ENCODE measurements at places on chromosomes 12 and 14. TPM values are rescaled to one million over a fixed set of nuclear protein-coding genes. Genes with fewer than 3 reads are reported as not detected.

SLC25A47 gene
- total RNA-seq = 0.13 TPM

MIP gene
- total RNA-seq = not detected

GRCh38 chr12:108548954-108549521 lies 11.9 kb downstream of the SART3 start:
- H3K27me3 ChIP-seq = no peaks in the 10 kb centered on the region
- H3K4me1 ChIP-seq = no peaks in the 10 kb centered on the region
- peaks cover 28% of the 10 kb centered on the region for H3K36me3 ChIP-seq
- no peak overlapping the region for H3K27ac ChIP-seq
- DNase-seq = no peak
- H3K4me3 ChIP-seq = no peak overlapping the region

DNA sequence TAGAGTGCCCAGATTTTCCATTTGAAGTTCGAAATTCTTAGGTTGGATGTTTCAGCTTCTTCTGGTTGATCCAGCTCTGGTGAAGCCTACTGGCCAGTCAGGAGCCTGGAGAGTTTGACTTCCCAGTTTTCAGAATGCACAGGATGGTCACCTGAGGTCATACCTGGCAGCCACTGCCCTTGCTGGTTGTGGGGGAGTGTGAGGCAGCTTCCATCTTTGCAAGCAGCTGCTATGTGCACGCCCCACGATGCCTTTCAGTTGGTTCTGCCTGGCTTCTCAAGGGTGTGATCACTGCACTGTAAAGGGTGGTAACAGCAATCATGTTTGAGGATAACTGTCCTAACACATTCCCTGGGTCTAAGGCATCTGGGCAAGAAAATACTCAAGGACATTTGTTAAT lies 15.4 kb downstream of the CCDC92 start:
- H3K27ac ChIP-seq = no peak overlapping the region
- peaks cover 20% of the 10 kb centered on the region for H3K27me3 ChIP-seq
- no peaks in the 10 kb centered on the region for H3K4me1 ChIP-seq
- no peaks in the 10 kb centered on the region for H3K36me3 ChIP-seq
- no peak for DNase-seq

GRCh38 chr12:115325858-115326257 lies 641.9 kb upstream of the TBX3 start:
- no peak for DNase-seq
- no peaks in the 10 kb centered on the region for H3K4me1 ChIP-seq
- H3K27ac ChIP-seq = no peak overlapping the region
- no peaks in the 10 kb centered on the region for H3K36me3 ChIP-seq

GRCh38 chr14:29681316-29681715 lies 246.3 kb downstream of the PRKD1 start:
- no peaks in the 10 kb centered on the region for H3K36me3 ChIP-seq
- no peaks in the 10 kb centered on the region for H3K4me1 ChIP-seq
- DNase-seq = no peak
- no peak overlapping the region for H3K4me3 ChIP-seq

DNA sequence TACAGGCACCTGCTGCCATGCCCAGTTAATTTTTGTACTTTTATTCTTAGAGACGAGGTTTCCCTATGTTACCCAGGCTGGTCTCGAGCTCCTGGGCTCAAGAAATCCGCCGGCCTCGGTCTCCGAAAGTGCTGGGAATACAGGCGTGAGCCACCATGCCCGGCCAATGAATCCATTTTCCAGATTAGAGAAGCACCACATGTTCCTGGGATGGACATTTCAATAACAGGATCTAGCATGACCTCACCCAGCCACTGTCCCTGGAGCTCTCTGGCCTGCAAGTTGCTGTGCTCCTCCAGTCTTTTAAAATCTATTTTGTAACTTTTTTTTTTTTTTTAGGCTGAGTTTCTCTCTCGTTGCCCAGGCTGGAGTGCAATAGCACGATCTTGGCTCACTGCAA lies 2.2 kb downstream of the GPR132 start:
- H3K27me3 ChIP-seq = no peaks in the 10 kb centered on the region
- H3K27ac ChIP-seq = no peak overlapping the region
- H3K36me3 ChIP-seq = no peaks in the 10 kb centered on the region
- no peaks in the 10 kb centered on the region for H3K4me1 ChIP-seq
- DNase-seq = no peak

MARCHF9 gene
- total RNA-seq = 20.9 TPM

EML1 gene
- 16.7 TPM for total RNA-seq

DNA sequence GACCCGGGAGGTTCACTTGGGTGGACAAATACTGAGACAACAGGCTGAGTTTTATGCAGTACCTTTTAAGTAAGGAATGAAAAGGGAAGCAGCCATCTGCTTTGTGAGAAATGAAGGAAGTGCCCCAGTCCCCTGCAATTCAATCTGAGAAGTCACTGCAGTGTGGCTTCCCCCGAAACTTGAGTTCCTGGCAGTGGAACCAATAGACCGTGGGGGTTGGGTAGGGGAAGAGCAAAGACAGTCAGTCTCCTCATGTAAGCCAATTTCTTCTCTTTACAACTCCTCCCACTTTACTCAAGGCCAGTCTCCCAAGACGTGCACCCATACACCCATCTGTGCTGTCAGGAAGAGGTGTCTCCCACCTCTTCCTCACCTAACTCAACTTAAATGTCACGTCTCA lies 206.5 kb downstream of the BCAT1 start:
- H3K36me3 ChIP-seq = no peaks in the 10 kb centered on the region
- no peak overlapping the region for H3K27ac ChIP-seq
- H3K4me1 ChIP-seq = peaks cover 6% of the 10 kb centered on the region
- no peak for DNase-seq

DNA sequence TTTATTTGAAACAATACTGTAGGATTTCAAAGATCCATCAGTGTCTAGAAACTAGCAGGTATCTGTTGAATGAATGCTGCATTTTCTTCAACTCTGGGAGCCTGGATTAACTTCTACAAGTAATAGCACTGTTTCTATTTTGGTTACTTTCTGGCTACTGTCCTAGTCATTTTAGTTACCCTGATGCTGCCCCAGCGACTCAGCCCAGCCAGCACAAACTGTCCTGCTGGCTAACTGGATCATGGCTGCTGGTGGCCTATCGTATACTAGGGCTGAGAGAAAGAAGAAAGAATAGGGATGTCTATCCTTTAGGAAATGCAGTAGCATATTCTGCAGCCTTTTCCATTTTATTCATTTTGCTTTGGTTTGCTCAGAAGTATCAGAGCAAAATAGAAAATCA lies 53.9 kb downstream of the NTN4 start:
- DNase-seq = no peak
- no peaks in the 10 kb centered on the region for H3K27me3 ChIP-seq
- no peak overlapping the region for H3K27ac ChIP-seq
- H3K4me3 ChIP-seq = no peak overlapping the region
- no peaks in the 10 kb centered on the region for H3K36me3 ChIP-seq
- no peaks in the 10 kb centered on the region for H3K4me1 ChIP-seq

- H3K4me1 ChIP-seq = no peaks in the 10 kb centered on the region
- H3K36me3 ChIP-seq = no peaks in the 10 kb centered on the region
- DNase-seq = no peak
- no peak overlapping the region for H3K4me3 ChIP-seq
Measured at GRCh38 chr12:118330421-118331018, 42.2 kb downstream of the TAOK3 start.

- DNase-seq = no peak
- no peaks in the 10 kb centered on the region for H3K4me1 ChIP-seq
- no peak overlapping the region for H3K27ac ChIP-seq
- H3K27me3 ChIP-seq = peaks cover 9% of the 10 kb centered on the region
Measured at GRCh38 chr12:64819816-64820402, 4.5 kb upstream of the TBC1D30 start.

DNA sequence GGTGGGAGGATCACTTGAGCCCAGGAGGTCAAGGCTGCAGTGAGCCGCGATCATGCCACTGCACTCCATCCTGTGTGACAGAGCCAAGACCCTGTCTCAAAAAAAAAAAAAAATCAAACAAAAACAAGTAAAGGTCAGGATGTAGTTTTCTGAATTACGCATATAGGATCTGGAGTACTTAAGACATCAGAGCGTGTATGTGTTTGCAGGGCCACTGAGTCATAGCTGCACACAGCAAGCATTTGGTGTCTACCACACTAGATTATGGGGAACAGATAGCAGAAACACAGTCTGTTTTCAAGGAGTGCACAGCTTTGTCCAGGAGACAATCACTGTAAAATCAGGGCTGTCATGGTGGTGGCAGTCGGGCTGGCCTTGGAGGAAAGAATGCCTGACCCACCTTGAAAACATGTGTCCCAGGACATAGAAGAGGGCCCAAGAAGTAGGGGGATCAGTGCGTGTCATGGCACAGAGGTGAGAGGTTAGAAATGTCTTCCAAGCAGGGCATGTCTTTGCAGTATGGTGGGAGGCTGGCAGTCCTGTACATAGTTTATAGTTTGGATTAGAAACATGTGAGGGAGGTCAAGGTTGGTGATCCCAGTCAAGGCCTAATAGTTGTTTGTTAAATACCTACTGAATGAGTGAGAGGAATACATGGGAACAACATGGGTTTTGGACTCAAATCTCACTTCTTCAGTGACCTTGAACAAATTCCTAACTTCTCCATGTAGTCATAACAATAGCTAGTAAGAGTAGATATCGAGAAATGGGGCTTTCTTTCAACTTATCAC lies 23.6 kb upstream of the C12orf71 start:
- no peaks in the 10 kb centered on the region for H3K27me3 ChIP-seq
- no peak for DNase-seq
- no peak overlapping the region for H3K4me3 ChIP-seq
- no peak overlapping the region for H3K27ac ChIP-seq
- no peaks in the 10 kb centered on the region for H3K4me1 ChIP-seq
- no peaks in the 10 kb centered on the region for H3K36me3 ChIP-seq

IRF2BPL gene
- 60.1 TPM for total RNA-seq

SPX gene
- 0.57 TPM for total RNA-seq

- H3K36me3 ChIP-seq = no peaks in the 10 kb centered on the region
- H3K27ac ChIP-seq = no peak overlapping the region
- H3K4me1 ChIP-seq = no peaks in the 10 kb centered on the region
- DNase-seq = no peak
- H3K27me3 ChIP-seq = no peaks in the 10 kb centered on the region
- H3K4me3 ChIP-seq = no peak overlapping the region
Measured at GRCh38 chr14:38944691-38945090, 158.3 kb downstream of the SEC23A start.

DNA sequence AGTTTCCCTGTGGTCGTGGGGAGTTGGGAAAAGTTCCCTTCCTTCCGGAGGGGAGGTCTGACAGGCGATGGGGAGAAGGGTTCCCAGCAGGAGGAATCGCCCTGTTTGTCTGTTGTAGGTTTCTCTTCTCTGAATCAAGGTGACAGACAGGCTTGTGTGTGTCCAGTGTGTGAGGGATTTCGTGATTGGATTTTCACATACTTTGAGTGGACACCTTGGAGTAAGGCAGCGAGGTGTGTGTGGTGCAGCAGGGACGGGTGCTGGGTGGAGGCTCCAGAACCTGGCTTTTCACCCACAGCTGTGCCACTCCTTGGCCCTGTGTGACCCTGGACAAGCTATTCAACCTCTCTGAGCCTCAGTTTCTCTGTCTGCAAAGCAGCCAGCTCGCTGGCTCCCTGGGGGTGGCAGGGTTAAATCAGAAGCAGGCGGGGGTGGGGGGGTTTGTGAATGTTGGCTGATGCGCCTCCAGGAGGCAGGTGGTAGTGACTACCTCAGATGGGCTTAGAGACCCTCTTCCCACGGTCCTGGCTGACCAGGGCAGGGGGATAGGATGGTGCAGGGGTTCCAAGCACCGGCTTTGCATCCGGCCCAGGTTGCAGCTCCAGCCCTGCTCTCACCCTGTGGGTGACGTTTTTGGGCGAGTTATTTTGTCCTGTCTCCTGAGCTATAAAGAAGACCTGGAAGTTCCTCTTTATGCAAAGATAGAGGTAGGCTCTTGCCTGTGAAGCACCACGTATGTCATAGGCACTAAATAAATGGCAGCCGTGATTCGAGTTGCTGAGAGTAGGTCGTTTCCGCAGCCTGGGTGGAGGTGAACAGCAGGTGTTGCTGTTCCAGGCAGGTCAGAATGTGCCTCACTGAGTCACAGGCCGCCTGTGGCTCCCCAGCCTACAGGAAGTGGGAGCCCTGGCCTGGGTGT lies 679 bp downstream of the BDKRB2 start:
- DNase-seq = no peak
- H3K27ac ChIP-seq = no peak overlapping the region
- H3K4me1 ChIP-seq = no peaks in the 10 kb centered on the region
- H3K27me3 ChIP-seq = peaks cover 2% of the 10 kb centered on the region

RAP1B gene
- 97.7 TPM for total RNA-seq

- no peak overlapping the region for H3K4me3 ChIP-seq
- no peaks in the 10 kb centered on the region for H3K36me3 ChIP-seq
- H3K27me3 ChIP-seq = no peaks in the 10 kb centered on the region
- DNase-seq = peak; percentile 69
- no peak overlapping the region for H3K27ac ChIP-seq
- H3K4me1 ChIP-seq = no peaks in the 10 kb centered on the region
Measured at GRCh38 chr12:124904306-124905098, 9.9 kb downstream of the UBC start.

- no peaks in the 10 kb centered on the region for H3K27me3 ChIP-seq
- H3K36me3 ChIP-seq = no peaks in the 10 kb centered on the region
- peak; percentile 64 for DNase-seq
- no peak overlapping the region for H3K27ac ChIP-seq
Measured at GRCh38 chr14:54175298-54175942, 218.8 kb upstream of the BMP4 start.

DNA sequence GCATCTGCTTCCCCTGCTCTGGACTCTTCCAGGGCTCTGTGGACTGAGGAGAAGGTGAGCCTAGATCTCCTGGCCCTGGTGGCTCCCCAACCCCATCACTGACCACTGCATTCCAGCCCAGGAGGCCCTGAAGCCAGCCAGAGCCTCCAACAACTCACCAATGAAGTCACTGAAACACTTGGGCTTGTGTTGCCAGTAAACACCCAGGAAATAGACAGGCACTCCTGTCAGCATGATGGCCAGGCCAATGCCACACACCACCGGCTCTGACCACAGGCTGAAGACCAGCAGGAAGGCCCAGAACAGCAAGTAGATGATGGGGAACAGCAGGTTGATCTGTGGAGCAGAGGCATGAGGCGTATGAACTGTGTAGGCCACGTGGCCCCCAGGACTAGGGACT lies 8.8 kb upstream of the CEBPE start:
- H3K4me1 ChIP-seq = no peaks in the 10 kb centered on the region
- no peak for DNase-seq
- H3K4me3 ChIP-seq = no peak overlapping the region
- no peak overlapping the region for H3K27ac ChIP-seq

DNA sequence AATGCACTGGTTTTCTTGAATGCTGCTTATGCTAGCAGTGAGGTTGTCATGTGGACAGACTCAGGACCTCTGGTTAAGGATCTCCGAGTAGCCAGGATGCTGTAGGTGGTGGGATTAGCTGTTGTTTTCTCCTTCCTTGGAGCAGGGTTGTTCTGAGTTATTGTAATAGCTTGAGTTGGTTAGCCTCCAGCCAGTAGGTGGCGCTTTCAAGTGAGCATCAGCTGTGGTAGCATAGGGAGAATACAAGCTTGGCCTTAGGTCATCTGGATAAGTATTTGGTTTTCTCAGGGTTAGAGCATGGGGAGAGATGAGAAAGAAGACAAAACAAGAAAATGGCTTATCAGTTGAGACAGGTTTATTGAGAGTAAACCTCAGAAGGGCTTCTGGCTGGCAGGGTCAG lies 299.7 kb upstream of the FBXO33 start:
- no peaks in the 10 kb centered on the region for H3K27me3 ChIP-seq
- DNase-seq = no peak
- no peaks in the 10 kb centered on the region for H3K4me1 ChIP-seq
- H3K4me3 ChIP-seq = no peak overlapping the region
- H3K27ac ChIP-seq = no peak overlapping the region
